ENCODE measurements at places on chromosomes 16 and 17. TPM values are rescaled to one million over a fixed set of nuclear protein-coding genes. Genes with fewer than 3 reads are reported as not detected.

C1QTNF1 gene
- total RNA-seq: 1,160 TPM

DVL2 gene
- total RNA-seq: 33.4 TPM

FOXL1 gene
- 1.6 TPM for total RNA-seq

CHST4 gene
- not detected for total RNA-seq

MAP2K6 gene
- total RNA-seq: under 0.01 TPM

SLC6A2 gene
- total RNA-seq: not detected

KRTAP1-5 gene
- not detected for total RNA-seq
